ENCODE measurements at places on chromosomes 4 and X.

DNA sequence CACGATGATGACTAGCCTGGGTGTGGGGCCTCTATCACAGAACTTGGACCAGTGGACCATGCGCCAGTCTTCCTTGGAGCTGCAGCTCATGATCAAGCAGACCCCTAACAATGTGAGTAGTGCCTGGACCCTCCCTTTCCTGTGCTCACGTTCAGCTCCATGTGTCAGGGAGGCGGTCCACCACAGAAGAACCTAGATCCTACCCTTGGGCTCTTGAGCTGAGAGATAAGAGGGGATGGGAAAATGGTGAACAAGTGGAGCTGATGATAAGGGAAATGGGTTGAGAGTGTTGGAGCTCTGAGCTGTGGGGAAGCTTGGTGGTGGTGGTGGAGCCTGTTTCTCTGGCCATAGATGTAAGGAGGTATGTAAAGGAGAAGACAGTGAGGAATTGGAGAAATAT is 13.1 kb downstream of the MED12 start:
- DNase-seq = no peak

GRCh38 chr4:42302348-42302747 is 94.9 kb upstream of the SHISA3 start:
- DNase-seq = peak; percentile 18

GRCh38 chr4:178320003-178320402 is 877.8 kb upstream of the AGA start:
- DNase-seq = no peak

- DNase-seq = no peak
These were observed 22.7 kb downstream of the PSAPL1 start for GRCh38 chr4:7411896-7412553.
